Stimulated activated CD4-positive, alpha-beta T cell treated with anti-CD3 and anti-CD28 coated beads, Interleukin-15, amount 100 ng/mL, for 1 hour (primary cell): ENCODE measurements at places on chromosomes 1 and 21.

- no peak for DNase-seq
These were observed 8.3 kb upstream of the ERICH3 start for GRCh38 chr1:74681851-74682250.

- no peak for DNase-seq
These were observed 249.1 kb downstream of the GREM2 start for GRCh38 chr1:240362826-240363225.

- no peak for DNase-seq
These were observed 59.7 kb downstream of the ERICH3 start for GRCh38 chr1:74613894-74614293.

DNA sequence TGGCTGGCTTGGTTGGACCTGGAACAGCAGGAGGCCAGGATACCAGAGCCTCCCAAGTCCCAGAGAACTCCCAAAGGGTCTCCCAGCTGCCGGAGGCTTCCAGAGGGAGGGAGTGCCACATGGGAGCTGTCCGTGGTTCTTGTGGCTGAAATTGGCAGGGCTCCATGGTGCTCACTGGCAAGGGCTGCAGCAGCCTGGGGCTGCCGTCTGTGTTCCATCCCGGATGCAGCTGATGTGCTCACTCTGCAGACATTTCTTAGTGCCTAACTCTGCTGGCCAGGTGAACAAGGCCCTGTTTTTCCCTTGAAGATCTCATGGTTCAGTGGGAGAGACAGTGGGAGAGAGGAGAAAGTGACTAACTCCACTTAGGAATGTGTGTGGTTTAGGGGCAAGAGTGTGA, 261.1 kb downstream of the CAMTA1 start:
- DNase-seq = no peak

GRCh38 chr1:6350416-6351088, 43.0 kb downstream of the ACOT7 start:
- no peak for DNase-seq

DNA sequence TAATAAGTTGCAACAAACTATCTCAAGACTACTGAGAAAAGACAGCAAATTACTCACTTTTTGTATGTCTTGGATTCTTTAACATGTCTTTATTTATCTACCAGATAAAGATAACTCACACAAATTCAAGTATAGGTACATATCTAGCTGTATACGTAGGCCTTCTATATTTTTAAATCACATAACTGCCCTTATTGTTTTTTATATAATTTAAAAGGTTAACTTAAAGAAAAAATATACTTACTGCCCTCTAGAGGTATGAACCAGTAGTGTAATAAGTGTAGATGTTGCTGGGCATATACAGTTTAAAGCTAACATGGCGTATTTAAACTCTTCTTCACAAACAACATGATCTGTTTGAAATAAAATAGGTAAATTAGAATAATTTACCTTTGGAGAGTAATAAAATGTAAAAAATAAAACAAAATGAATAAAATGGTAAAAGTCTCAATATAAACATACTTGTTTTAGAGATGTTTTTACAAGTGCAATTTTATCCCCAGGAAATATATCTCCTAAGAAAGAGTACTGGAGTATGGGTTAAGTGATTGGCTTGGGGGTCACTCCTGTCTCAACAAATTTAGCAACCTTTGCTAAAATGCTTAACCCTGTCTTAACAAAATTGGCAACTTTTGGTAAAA, 235.2 kb downstream of the KCNT2 start:
- DNase-seq = no peak

DNA sequence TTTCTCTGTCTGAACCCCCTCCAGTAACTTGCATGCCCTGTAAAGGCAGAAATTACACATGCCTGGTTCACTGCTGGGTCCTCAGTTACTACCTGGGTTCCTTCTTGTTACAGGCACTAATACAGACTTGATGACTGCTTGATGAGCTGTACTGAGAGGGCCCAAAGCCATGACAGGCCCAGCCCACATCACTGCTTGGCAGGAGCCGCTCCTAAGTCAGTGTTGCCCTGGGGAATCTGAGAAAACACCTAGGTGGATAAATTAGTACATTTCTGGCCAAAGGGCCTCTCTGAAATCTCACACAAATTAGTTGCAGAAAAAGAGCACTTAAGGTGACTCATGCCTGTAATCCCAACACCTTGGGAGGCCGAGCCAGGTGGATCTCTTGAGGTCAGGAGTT, 37.8 kb upstream of the IRF2BP2 start:
- no peak for DNase-seq

GRCh38 chr1:56816909-56817308, 2.3 kb downstream of the FYB2 start:
- no peak for DNase-seq

DNA sequence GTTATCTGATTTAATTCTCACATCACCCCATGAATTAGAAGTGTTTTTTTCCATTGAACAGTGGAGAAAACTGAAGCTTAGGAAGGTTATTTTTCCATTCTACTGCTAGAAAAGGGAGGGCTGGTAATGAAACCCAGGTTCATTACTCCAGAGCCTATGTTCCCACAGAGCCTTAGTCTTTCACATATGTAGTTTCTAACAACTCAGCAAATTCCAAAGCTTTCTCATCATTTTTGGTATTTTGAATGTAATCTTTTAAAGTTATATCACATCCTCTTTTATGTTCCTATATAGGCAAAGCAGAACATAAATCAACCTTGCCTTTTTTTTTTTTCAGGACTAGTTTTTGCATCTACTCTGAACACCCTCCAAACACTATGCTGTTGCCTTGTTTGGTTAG, 131.9 kb upstream of the BEND5 start:
- no peak for DNase-seq

DNA sequence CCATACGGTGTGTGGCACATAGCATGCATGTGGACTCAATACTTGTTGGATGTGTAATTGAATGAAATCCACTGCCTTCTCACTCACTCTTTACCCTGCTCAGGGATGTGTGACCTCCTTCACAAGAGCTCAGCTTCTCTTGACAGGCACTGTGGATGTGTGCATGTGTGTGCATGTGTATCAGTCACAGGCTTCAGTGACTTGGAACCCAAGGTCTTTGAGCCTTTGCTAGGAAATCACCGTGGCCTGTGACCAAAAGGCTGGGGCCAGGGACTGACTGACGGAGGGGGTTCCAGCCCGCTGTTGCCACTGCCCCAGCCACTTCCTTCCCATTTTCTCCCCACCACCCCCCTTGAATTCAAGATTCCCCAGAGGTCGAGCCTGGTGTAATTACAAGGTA, 144.4 kb upstream of the POU3F1 start:
- no peak for DNase-seq

DNA sequence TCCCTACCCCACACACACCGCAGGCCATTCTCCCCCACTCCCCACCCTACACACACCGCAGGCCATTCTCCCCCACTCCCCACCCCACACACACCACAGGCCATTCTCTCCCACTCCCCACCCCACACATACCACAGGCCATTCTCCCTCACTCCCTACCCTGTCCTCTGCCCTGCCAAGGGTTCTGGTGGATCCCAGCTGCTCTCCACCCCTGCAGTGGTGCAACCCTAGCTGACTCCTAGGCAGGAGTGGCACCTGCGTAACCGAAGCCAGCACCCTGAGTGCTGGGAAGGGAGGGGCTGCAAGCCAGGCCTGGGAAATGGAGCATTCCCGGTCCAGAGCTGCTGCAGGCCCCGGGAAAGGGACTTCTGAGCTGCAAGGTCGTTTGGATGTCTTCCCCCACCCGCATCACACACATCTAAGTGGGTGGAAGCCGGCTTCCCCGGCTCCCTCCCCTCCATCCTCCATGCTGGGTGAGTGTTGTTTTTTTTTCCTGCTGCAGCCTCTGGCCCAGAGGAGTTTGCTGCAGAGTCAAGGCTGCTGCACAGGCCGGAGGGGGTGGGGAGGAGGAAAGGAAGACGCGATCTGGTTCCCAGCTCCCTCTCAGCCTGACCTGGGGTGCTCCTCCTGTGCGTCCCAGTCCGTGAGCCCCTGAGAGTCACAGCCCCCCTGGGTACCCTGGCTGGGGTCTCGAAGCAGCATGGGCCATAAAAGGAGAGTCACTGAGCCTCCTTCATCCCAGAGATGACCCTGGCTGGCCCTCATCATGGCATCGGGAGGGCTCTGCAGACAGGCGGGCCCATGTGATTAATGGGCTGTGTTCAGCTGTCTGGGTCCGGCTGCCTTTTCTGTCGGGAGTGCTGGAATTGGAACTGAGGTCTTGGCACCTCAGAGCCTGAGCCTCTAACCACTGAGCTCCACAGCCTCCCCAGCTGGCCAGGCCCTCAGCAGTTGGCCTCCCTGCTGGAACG, 16.1 kb downstream of the H6PD start:
- no peak for DNase-seq

DNA sequence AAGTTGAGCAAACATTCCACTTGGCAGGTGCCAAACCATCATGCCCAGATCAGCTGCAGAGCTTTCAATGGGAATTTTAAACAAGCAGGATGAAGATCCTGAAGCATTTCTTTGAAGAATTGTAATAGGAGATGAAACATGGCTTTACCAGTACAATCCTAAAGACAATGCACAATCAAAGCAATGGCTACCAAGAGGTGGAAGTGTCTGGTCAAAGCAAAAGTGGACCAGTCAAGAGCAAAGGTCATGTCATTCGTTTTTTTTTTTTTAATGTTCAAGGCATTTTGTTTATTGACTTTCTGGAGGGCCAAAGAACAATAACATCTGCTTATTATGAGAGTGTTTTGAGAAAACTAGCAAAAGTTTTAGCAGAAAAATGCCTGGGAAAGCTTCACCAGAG, 3.0 kb upstream of the NDUFS5 start:
- no peak for DNase-seq

- DNase-seq = no peak
These were observed 21.6 kb downstream of the PADI4 start for GRCh38 chr1:17329610-17330009.

- DNase-seq = no peak
These were observed 29.4 kb downstream of the MIER1 start for GRCh38 chr1:66954208-66954607.

- no peak for DNase-seq
These were observed 118.2 kb downstream of the FOXD2 start for GRCh38 chr1:47555841-47556560.

DNA sequence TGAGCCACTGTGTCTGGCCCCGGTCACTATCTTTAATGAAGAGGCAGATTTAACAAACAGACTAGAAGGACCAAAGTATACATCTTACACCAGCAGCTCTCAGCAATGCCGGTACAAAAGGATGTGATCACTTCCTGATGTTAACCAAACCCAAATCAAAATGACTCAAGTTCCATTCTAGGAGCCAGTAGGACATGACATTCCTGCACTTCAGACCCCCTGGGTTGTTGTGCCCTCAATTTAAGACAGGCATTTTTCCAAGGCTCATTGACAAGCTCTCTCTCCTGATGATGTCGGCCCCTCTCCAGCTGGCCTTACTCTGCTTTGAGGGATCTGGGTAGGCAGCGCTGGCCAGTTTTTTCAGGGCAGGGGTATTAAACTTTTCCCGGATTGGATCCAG, 35.1 kb downstream of the YARS1 start:
- no peak for DNase-seq

DNA sequence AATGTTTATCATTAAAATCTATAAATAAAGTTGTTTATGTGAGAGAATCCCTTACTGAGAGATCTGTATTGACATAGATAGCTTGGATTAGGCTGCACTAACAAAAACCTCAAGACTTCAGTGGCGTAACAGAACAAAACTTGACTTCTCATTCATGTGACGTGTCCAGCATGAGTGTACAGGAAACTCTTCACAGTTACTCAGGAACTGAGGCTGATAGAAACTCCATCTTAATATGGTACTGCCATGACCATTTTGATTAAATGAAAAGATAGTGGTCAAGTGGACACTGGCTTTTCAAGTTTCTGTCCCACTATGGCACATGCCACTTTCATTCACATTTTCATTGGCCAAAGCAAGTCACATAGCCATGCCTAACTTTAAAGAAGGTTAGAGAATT, 3.7 kb downstream of the ST3GAL3 start:
- DNase-seq = no peak

- no peak for DNase-seq
These were observed 225.3 kb downstream of the BACH1 start for GRCh38 chr21:29524055-29524454.

GRCh38 chr1:15013767-15014166, 139.8 kb upstream of the TMEM51 start:
- DNase-seq = no peak

DNA sequence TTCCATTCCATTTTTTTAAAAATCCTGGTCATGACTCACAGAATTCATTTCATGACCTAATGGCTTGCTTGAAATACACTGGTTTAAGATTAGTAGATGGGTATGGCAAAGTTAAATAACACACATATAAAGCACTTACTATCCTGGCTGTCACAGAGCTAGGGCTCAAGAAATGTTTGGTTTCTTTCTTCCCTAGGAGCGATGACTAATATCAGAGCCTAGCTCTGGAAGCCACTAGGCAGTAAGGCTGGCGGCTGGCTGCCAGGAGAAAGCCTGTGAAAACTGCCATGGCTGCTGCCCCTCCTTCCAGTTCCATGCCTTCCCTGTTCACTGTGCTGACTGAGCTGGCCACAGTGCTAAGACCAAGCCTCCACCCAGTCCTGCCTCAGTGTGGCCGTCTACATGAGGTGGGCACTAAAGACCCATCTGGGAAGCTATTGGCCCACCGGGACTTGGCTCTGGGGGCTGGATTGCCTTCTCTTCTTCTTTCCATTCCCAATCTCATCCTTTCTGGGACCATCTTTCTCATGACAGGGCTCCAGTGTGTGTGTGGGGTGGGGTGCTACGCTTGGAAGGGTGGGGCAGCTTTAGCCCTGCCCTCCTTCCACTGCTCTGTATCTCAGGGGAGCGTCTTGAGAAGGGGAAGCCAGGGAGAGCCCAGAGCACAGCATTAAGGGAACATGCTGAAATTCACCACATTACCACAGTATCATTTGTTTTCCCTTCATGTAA, 10.8 kb upstream of the ASCL5 start:
- DNase-seq = no peak

GRCh38 chr1:158998781-158999161, 10.9 kb upstream of the IFI16 start:
- no peak for DNase-seq

GRCh38 chr21:41612674-41613532, 104.9 kb upstream of the TMPRSS2 start:
- DNase-seq = no peak

- no peak for DNase-seq
These were observed 8.5 kb downstream of the PRCC start for GRCh38 chr1:156775799-156776198.

DNA sequence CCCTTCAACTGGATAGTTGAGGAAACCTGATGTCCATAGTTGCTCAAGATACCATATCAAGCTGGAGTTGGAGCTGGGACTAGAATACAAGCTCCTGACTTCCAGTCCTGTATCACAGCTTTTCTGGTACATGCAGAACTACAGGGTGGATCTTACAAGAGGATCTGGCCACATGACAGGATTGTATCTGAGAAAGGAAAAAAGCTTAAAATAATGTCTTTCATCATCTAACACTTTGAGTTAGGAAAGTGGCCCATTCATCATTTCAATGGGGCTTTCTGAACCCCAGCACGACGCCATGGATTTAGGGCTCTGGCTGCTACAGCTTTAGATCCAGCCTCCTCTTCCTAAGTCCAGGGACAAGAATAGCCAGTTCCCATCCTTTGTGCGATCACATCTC, 46.9 kb downstream of the RASSF5 start:
- no peak for DNase-seq
